ENCODE measurements at places on chromosomes 3 and 15. TPM values are rescaled to one million over a fixed set of nuclear protein-coding genes. Genes with fewer than 3 reads are reported as not detected.

DNA sequence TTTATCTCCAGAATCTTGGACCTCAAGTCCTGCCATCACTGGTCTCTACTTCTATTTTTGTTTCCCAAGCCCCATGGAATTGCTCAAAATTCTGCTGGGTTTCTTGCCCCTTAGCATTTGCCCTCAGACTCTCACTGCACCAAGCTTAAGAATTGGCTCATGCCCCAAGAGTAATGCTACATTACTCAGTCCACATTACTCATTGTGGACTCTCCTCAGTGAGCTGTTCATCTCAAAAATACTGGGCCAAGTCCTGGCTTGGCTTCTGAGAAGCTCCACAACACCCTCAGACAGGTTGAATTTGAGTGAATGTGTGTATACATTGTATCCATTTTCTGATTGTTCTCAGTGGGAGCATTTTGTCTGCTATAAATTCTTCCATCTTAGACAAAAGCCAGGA is 364.4 kb upstream of the ARHGEF26 start:
- peak; percentile 56 for DNase-seq

DNA sequence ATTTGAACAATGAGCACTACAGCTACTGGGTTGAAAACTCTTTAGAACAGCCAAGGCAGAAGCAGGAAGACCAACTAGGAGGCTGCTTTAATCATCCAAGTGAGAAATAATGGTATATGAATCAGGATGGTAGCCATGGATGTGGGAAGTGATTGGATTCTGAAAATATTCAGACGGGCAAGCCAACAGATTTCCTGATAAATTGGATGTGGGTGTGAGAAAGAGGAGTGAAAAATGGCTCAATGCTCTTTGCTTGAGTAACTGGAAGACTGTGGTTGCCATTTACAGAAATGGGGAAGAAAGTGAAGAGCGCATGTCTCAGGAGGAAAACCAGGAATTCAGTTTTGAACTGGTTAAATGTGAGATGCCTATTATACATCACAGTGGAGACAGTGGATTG is 50.4 kb downstream of the ISL2 start:
- DNase-seq, result no peak

AQP9 gene
- 0.62 TPM for total RNA-seq

DNA sequence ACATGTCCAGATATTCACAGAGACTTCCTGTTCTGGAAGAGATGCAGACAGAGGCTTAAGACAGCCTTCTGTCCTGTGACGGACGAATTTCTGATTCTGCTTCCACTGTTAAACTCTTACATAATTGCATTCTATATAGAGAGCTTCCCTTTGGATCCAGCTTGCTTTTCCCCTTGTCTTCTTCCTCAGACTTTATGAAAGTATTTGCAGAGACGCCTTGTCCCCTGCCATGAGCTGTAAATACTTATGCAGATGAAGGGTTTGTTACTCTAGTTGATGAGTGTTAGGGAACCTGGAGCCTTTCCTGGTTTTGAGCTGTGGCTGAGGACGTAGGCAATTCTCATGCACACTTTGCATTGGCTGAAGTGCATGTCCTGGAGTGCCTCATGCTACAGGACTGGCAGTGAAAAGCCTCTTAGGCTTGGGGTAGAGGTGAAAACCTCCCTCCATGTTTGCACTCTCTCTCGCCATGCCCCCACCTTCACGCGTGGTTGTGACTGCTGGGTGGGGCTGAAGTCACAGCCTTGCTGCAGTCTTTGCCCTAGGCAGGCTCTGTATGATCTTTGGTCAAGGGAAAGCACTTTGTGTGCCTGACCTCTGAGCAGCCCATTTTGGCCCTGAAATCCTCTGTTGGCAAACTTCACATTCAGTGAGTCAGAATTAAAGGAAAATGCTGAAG is 286.6 kb downstream of the PTPRG start:
- peak; percentile 41 for DNase-seq

DNA sequence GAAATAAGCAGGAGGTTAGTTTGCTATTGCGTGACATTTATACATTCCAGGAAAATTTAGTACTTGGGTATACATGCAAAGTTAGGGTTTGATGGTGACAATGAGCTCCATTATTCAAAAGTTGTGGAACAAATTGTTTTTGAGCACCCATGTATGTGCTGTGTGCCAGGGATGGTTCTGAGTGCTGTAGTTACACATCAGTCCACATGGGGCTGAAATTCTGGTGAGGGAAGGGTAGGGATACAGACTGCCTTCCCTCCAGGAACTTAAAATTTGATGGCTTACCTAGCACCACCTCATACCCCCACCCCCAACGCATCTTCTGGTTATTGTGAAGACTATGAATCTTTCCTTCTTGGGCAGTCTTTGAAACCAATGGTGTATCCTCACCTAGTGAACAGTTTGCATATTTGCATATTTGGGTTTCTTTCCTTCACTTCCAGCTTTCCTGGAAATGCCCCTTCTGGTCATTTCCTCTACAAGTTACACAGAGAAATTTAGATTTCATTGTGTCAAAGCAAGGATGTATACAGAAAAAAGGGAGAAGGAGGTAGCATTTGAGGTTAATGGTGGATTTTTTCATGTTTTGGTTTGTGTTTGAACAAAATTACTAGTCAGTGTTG is 222.0 kb upstream of the IL12A start:
- DNase-seq, result no peak
